ENCODE measurements at places on chromosomes 2 and 18.
A peak's percentile ranks its signal among the peaks of the same experiment; 100 is the strongest.

DNA sequence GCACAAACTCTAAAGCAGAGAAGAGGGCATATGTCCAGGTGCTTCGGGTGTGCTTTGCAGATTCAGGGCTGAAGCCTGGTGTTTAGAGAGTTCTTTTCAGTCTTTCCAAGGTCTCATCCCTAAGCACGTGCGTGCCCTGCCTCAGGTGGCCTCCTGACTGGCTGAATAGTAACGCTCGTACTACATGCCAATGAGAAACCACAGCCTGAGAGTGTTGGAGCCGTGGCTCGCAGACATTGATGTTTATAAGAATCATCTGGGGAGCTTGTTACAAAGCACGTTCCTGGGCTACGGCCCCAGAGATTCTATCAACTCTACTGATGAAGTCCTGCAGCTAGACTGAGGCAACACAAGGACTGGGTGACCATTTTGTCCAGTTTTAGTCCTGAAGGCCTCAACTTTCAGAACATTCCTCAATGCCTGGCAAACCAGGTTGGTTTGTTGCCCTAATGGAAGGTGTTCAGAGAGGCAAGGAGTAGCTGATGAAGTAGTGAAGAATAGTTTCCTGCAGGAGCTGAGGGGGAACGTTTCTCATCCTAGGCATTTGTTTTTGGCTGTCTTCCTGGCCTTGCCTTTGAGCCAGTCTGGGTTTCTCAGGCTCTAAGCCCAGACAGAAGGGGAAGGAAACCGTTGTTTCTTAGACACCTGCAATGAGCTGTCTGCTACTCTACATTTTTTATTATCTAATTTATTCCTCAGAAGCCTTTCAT, 31.5 kb upstream of the HAAO start:
- no peak for DNase-seq

- DNase-seq = no peak
These were observed 604 bp downstream of the COQ10B start for GRCh38 chr2:197453914-197454398.

- DNase-seq = no peak
These were observed 18.2 kb downstream of the RBM43 start for GRCh38 chr2:151243468-151243867.

- no peak for DNase-seq
These were observed 17.2 kb downstream of the SP110 start for GRCh38 chr2:230202430-230203109.

DNA sequence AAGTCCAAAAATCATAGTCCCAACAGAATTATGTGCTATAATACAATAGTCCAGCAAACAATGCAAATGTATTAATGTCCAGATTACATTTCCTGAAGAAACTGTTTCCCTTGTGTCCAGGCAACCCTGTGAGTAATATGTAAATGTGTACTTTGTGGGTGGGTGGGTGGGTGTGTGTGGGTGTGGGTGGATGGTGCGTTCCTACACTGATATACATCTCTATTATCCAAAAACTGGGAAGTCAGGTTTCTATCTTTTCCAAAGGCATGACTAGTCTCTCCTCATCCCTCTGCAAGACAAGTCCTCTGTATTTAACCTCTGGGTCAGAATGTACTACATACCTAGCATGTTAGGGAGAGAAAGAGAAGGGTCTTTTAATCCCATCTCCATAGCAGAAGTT, 71.6 kb downstream of the LNPK start:
- peak; percentile 53 for DNase-seq

GRCh38 chr2:71536226-71536671, 82.9 kb downstream of the DYSF start:
- peak; percentile 70 for DNase-seq

GRCh38 chr2:223855426-223855825, 18.0 kb upstream of the AP1S3 start:
- no peak for DNase-seq
